ENCODE measurements at places on chromosomes 12 and 14.

GRCh38 chr12:52815676-52816588 is 2.0 kb upstream of the KRT4 start:
- DNase-seq: no peak

DNA sequence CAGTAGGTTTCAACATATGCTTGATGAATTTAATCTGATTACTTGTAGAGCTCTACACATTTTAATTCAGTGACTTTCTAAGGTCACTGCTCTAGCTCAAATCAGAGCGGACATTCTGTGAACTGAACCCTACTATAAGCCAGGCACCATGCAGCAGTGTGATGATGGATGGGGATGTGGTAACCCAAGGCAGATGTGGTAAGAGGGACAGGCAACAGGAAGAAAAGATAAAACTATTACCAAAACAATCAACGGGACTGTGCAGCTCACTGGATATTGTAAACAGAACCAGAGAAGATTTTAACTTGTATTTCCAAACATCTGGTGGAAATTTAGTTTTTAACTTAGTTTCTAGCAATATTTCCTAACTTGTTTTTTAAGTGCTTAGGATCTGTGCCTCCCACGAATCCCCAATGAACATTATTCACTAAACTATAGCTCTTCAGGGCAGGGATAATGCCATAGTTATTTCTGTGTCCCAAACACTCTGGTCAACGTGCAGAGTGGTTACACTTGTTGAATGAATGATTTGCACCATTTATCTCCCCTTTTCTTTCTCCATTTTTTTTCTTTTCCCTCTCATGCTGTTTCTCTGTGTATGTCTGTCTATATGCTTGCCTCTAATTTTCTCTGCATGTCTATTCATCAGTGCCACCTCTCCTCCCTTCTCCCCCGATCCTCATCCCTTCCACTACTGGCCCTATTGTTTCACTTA is 3.0 kb downstream of the ERO1A start:
- DNase-seq: no peak

- DNase-seq: peak; percentile 59
Observed at GRCh38 chr12:7716381-7716780, 5.1 kb downstream of the DPPA3 start.

- DNase-seq: no peak
Observed at GRCh38 chr14:42027271-42027670, 420.6 kb downstream of the LRFN5 start.

DNA sequence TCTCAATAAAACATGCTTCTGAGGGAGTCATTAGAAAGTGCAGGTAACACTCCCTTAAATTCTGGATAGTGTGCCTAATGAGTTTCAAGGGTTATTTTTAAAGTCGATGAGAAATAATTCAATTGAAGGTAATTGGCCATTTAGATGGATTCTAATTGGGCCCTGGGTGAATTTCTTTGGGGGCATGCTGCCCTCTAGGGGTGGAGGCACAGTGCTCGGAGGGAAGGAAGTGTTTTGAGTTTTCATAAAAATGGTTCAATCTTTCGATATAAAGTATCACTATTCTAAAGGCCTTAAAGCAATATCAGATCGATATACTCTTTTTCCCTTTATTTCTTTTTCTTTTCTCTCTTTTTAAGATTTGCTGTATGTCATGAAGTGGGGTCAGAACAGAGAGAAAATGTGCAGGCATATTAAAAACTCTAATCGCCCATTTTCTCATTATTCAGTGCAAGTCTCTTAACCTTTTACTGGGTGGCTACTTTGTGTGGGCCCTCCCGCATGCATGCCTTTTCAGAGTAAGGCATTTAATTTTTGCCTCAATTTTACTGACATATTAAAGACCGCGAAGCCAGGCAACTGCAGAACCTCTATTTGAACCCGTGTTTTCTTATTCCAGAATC is 25.5 kb downstream of the NKX2-8 start:
- peak; percentile 65 for DNase-seq

DNA sequence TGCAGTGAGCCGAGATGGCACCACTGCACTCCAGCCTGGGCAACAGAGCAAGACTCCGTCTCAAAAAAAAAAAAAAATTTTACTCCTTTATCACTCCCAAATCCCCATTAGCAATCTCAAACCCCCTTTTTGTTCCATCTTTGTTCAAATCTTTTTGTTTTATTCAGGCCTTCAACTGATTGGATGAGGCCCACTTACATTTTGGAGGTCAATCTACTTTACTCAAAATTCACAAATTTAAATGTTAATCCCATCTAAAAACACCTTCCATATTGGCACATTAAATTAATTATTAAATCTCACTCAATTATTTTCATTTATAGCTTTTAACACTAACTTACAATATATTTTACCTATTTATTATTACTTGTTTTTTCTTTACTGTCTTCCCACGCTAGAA is 27.0 kb upstream of the TXNRD1 start:
- no peak for DNase-seq

DNA sequence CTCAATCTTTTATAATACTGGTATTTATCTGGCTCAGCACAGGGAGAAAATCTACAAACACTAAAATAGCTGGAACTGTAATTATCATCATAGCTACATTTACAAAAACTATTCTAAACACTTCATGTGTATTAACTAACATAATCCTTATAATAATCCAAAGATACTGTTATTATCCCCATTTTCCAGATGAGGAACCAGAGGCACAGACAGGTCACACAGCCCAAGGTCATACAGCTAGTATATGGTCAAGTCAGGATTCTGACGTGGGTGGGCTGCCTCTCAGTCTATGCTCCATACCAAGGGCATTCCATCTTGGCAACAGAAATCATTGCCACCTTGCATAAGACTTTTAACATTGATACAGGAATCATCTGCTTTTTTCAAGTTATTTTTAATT is 11.4 kb downstream of the FERMT2 start:
- DNase-seq: no peak

- no peak for DNase-seq
Observed at GRCh38 chr12:92658611-92659010, 44.2 kb upstream of the PLEKHG7 start.

- no peak for DNase-seq
Observed at GRCh38 chr12:106086696-106087095, 52.1 kb downstream of the NUAK1 start.

DNA sequence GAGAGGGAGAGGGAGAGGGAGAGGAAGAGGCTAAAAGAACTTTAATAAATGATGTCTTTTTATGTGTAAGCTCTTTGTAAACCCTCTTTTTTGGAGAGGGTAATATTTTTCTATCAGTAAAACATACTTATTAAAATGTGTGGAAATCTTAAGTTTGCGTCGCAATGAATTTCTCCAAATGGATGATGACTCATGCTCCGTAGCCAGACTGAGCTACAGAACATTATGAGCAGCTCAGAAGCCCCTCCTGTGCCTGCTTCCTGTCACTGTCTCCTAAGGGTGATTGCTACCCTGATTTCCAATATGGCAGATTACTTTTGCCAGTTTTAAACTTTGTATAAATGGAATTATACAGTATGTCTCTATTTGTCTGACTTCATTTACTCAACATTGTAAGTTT is 13.0 kb upstream of the PYGL start:
- no peak for DNase-seq

- DNase-seq: no peak
Observed at GRCh38 chr12:100897240-100897639, 102.7 kb downstream of the ANO4 start.

DNA sequence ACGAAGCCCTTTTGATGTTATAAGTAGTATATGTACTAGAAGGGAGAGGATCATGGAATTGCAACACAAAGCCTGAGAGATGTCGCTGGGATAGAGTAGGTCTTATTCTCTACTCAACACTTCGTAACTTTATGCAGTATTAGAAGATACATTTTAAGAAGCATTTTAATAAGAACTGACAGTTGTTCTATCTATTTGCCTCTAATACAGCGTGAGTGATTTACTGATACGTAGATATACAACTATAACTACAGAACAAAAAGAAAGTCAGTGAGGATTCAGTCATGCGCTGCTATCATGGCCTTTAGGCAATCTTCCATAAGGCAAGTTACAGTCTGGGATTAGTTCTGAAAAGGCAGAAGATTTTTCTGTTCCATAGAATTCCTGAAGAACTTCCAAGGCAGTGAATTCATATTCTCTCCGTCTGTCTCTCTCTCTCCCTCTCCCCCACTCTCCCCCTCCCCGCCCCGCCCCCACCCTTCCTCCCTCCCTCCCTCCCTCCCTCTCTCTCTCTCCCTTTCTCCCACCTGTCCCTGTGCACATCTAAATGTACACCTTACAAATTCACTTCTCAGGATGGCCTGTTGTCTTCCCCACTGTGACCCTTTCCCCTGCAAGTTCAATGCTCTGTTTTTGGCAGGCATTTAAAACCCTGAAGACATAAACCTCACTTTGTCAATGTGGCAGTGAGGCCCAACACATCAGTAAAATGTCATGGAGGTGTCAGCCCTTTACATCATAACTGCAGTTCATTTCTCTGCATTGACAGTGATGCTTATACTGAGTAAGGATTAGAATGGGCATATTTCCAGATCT is 470.6 kb downstream of the EGLN3 start:
- no peak for DNase-seq

DNA sequence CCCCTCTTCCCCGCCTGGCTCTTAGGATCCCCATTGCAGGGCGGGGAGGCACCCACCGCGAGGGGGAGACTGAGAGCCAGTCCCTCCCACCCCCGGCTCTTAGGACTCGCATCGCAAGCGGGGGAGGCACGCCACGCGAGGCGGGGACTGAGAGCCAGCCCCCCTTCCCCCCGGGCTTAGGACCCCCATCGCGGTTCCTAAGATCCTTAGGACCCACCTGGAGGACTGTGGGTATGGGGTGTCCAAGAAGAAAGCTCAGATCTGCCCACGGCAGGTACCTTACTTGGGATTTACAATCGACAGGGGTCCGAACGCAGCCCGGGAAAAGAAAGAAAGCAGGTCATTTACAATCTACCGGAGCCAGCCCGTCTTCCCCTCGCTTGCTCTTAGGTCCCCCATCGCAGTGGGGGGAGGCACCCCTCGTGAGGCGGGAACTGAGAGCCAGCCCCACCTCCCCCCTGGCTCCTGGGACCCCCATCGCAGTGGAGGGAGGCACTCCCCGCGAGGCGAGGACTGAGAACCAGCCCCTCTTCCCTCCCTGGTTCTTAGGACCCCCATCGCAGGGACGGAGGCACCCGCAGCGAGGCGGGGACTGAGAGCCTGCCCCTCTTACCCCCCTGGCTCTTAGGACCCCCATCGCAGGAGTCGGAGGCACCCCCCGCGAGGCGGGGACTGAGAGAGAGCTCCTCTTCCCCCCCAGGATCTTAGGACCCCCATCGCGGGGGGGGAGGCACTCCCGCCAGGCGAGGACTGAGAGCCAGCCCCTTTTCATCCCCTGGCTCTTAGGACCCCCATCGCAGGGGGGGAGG is 43.7 kb downstream of the DDX11 start:
- peak; percentile 69 for DNase-seq

DNA sequence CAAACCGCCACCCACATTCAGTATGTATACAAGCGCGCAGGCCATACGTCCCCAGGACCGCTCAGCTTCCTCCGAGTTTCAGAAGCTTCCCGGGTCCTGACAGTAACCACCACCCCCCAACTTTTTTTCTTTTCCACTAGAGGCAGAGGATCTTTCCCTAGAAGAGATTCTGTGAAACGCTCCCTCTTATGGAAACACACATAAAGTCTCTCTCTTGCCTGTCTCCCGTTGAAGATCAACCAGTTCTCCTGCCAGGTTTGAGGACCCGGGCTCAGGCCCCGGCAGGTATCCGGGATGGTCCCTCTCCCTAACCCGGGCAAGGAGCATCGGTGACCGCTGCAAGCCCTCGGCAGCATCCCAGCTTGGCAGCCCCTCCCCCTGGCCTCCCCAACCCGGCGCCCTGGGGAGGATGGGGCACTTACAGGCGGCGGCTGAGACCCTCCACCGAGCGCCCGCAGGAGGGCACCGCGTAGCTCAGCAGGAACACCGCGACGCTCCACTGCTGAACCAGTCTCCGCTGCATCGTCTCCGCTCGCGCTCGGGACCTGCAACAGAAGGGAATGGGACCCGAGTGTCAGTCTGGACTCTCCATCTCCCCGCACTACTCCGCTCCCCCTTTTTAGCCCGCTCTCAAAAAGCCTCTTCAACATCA is 3.4 kb downstream of the PTHLH start:
- DNase-seq: peak; percentile 56

DNA sequence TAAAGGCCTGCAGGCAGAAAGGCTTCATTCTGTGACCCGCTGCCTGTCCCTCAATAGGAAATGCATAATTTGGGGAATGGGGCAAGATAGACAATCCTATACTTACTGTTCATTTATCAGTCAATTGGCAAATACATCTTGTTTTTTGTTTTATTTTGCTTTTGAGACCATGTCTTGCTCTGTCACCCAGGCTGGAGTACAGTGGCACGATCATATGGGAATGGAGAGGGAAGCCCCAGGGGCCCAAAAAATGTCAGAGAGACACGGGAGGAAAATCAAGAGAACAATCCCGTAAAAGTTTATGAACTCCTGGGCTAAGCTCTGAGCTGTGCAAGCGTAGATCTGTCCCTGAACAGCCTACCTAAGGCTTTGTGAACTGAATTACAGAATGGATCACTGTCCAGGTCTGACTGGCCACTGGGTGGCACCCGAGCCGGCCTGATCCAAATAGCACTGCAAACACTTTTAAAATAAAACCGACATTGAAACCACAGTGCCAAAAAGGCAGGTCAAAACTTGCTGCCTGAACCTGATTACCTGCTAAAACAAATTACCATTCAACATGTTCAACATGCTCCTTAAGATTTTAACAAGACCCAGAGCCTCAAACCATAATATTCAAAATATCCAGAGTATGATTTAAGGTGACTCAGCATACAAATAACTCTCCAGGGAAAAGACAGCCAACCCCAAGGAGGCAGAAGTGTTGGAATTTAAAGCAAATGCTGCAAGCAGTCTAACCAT is 11.8 kb downstream of the COPS7A start:
- DNase-seq: peak; percentile 66

- no peak for DNase-seq
Observed at GRCh38 chr12:77122236-77122635, 56.9 kb upstream of the E2F7 start.

DNA sequence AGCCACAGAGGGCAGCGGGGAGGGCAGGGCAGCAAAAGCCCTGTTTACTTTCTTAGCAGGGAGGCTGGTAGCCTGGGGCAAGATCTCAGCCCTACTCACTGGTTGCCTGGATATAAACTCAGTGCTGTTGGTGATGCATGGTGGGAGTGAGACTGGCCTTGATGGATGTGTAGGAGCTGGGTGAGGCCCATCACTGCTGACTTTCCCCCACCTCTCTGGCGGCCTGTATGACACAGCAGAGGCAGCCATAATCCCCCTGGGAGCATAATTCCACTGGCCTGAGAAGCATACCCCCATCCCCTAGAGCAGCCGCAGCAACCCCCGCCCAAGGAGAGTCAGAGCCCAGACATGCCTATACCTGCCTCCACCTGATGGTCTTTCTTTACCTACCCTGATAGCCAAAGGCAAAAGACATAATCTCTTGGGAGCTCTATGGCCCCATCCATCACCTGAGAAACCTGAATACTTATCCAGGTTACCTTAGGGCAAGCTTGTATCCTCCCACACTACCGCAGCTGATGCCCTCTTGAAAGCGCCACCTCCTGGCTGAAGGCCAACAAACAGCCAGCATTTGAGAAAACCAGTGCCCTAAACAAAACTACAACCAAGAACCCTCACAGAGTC is 59.3 kb downstream of the DNAI7 start:
- peak; percentile 85 for DNase-seq
